Colonic mucosa (tissue), 4 donors: ENCODE measurements at places on chromosomes 7 and 10.
A peak's percentile ranks its signal among the peaks of the same experiment; 100 is the strongest.

- peak; percentile 21 for DNase-seq
Observed at GRCh38 chr7:85186083-85186520, 754 bp downstream of the SEMA3D start.

- no peak for DNase-seq
Observed at GRCh38 chr7:95213809-95214492, 110.4 kb downstream of the PON1 start.

DNA sequence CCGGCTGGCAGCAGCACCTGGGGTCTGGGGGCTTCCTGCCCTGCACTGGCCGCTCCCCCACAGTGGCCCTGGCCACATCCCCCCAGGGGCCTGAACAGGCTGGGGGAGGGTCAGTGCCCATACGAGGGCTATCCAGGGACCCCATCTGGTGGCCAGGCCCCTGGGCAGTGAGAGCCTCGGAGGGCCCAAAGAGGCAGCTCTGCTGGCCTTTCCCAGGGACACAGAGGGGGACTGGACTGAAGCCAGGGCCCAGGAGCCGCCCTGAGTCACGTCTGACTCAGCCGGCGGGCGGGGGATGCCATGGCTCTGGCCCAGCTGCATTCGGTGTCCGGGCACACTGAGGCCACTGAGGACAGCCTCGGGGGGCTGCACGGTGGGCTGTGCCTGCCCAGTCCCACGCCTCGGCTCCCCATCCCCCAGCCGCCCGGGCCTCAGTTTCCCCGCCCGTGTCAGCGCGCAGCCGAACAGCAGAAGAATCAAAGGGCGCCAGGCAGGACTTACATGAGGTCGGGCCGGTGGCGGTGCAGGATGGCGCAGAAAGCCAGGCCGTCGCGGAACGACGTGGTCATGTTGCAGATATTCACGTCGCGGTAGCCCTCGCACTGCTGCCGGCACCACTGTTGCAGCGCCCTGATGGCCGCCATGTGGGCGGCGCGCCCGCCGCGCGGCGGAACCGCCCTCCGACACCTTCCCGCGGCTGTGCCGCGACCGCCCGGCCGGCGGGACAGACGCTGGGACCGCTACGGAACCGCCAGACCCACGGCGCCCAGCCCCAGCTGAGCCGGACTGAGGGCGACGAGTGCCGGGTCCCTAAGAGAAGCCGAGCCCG, at the start of gene MICALL2:
MICALL2 (minus strand) TSS at position 788 of the 829 bp plus-strand sequence; CDS start at position 644, 144 bp downstream.
- DNase-seq = peak; percentile 80

DNA sequence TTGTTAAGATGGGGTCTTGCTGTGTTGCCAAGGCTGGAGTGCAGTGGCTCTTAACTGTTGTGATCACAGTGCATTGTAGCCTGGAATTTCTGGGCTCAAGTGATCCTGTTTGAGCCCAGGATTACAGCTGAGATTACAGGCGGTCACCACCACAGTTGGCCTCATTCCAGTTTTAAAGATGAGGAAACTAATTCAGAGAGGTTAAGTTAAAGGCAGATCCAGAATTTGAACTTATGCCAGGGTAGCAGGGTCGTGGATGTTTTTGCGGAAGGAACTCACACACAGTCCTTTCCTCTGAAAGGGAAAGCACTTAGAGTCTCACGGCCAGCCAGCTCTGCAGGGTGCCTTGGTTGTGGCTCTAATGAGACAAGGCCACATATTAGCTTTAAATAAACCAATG, 84.7 kb downstream of the MMRN2 start:
- no peak for DNase-seq
